ENCODE measurements at places on chromosomes 13 and 19. TPM values are rescaled to one million over a fixed set of nuclear protein-coding genes. Genes with fewer than 3 reads are reported as not detected.

The PPFIA3 gene
- total RNA-seq: 1.6 TPM

- no peak for DNase-seq
Measured at GRCh38 chr19:49423985-49424303, 703 bp upstream of the PTH2 start.

DNA sequence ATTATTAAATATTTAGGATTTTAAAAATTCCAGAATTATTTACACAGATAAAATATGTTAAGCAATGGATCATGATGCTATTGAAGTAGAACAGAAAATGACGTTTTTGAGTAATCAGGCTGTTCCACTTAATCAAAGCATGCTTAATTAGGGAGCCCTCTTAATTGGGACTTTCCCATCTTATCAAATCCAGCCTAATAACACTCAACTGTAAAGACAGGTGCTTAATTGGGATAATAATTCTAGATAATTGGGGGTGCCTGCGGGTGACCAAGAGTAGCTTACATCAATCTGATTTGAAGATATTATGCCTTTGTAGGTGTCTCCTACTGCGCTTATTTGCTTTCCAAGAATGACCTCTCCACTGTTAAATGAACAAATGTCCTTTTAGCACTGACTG, 742.2 kb upstream of the SLITRK6 start:
- DNase-seq: no peak

The RFPL4A gene
- total RNA-seq: not detected

The ZNF98 gene
- total RNA-seq: not detected

The RPS5 gene
- total RNA-seq: 1,142 TPM

The ZNF677 gene
- total RNA-seq: 9.3 TPM

DNA sequence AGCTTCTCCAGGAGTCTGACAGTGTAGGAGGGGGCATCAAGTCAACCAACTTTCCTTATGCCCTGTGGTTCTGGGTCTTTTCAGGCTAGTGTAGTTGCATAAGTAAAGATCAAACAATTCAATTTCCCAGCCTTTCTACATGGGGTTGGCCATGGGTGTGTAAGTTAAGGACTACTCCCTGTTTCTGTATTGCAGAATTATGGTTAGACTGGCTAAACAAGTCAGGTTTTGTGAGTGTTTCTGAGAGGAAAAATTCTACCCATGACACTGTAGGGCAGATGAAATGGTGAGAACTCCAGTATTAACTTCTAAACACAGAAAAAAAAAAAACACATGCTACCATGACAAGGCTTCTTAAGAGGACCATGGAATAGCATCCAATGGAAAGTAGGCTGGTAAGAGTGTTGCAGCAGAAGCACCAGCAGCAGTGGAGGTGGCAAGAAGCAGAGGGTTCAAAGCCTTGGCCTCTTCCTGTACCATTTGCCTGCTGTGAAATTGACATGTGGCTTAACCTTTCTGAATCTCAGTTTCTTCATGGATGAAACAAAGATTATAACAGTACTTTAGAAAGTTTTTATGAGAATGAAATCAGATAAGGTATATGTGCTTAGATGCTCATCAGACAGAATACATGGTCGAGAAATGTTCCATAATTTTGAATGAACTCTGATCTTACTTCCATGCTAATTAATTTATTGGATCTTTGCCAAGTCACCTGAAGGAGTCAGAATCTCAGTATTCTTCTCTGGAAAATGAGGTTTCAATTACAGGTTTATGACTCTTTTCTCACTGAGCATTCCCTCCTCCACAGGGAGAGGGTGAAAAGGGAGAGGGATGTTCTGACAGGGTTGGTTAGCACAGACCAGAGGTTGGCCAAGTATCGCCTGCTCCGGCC, 11.4 kb upstream of the SCEL start:
- DNase-seq: no peak

- DNase-seq: peak; percentile 48
Measured at GRCh38 chr19:53808710-53809125, 15.4 kb downstream of the NLRP12 start.

DNA sequence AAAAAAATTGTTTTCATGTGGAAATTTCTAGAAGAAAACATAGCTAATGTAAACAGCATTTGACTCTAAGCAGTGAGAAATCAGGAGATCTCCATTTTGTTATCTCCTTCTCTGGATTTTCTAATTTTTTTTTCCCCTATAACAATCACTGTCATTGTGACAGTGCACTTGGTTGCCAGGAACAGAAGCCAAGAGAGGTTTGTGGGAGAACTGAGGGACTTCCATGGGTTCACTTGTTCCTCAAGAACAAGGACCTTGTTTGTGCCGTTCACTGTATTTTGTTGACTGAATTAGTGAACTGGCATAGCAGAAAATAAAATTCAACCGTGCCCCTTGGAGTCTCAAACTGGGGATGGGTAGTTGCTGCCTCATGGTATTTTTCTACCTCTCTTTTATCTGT, 17.1 kb downstream of the SHISA7 start:
- DNase-seq: no peak

DNA sequence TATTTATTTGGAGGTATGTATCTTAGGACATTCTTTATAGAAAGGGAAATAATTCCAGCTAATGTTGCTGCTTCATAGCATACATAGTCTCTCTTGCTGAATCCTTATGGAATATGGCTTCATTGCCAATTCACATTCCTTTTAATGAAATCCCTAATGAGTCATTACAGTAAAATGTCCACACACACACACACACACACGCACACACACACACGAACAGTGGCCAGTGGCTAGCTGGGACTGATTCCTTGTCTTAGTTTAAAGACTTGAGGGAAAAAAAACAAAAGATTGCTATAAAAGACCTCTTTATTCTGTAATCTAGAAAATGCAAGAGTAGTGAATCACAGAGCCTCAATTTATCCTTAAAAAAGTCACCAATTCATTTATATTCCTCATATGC, 301.6 kb downstream of the SLITRK6 start:
- peak; percentile 30 for DNase-seq

The OR7D2 gene
- 0.43 TPM for total RNA-seq

The ZNF284 gene
- 3.9 TPM for total RNA-seq

The MED25 gene
- total RNA-seq: 21.6 TPM

The ZFP82 gene
- total RNA-seq: 3.5 TPM

- DNase-seq: no peak
Measured at GRCh38 chr13:62960723-62961122, 1545.1 kb upstream of the PCDH20 start.

The ZNF550 gene
- 5.5 TPM for total RNA-seq

DNA sequence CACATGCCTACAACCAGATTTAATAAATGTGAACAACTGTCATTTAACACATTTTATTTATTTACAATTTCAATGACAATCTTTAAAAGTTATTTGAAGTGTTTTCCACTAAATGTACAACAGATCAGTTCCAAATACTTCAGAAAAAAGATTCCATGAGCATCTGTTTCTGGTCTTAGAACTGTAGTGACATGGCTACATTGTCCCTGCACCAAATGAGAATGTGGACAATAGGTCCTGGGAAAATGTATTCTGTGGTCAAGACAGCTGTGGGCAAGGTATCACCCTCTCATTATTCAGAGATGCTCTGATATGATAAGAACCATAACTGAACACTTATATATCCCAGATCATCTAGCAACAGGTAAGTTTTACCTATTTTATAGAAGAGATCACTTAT, 43.7 kb downstream of the ELF1 start:
- DNase-seq: no peak

- no peak for DNase-seq
Measured at GRCh38 chr19:4268816-4269430, 10.1 kb upstream of the SHD start.

- no peak for DNase-seq
Measured at GRCh38 chr13:70034286-70034685, 73.3 kb upstream of the ATXN8OS start.

- no peak for DNase-seq
Measured at GRCh38 chr19:19477705-19478383, 37.5 kb downstream of the TSSK6 start.

DNA sequence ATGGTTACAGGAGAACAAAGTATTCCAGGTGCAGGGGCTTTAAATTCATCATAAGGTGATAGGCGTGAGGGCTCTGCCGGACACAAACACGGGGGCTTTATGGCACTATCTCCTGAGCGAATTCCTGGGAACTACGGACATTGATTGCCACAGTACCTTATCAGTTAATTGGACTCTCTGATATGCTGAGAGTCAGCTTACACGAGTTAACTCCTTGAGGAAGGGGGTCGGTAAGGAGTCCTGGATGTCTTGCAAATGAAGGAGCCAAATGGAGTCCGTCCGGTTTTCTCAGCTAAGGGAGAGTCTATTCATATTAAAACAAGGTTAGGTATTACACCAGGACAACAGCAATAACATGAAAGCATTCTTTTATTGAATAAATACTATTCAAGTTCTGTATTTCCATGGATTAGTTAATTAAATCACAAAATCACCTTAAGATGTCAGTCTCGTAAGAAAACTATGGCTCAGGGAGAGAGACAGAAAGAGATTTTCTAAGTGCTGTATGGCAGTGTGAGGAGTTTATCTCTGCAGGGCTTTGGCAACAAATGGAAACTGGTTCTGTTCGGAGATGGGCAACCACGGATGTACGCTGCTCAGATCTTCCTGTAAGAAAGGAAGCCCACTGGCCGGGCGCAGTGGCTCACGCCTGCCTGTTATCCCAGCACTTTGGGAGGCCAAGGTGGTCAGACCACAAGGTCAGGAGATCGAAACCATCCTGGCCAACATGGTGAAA, 26.2 kb upstream of the HIF3A start:
- no peak for DNase-seq

GRCh38 chr13:42363941-42364612, 92.1 kb downstream of the AKAP11 start:
- peak; percentile 12 for DNase-seq

Data from fibroblast of villous mesenchyme (primary cell).